Stimulated activated CD4-positive, alpha-beta T cell treated with anti-CD3 and anti-CD28 coated beads, Interleukin-1b, Interleukin-23, amount 100 ng/mL, for 48 hours (primary cell): ENCODE measurements at places on chromosomes 6 and 20.

DNA sequence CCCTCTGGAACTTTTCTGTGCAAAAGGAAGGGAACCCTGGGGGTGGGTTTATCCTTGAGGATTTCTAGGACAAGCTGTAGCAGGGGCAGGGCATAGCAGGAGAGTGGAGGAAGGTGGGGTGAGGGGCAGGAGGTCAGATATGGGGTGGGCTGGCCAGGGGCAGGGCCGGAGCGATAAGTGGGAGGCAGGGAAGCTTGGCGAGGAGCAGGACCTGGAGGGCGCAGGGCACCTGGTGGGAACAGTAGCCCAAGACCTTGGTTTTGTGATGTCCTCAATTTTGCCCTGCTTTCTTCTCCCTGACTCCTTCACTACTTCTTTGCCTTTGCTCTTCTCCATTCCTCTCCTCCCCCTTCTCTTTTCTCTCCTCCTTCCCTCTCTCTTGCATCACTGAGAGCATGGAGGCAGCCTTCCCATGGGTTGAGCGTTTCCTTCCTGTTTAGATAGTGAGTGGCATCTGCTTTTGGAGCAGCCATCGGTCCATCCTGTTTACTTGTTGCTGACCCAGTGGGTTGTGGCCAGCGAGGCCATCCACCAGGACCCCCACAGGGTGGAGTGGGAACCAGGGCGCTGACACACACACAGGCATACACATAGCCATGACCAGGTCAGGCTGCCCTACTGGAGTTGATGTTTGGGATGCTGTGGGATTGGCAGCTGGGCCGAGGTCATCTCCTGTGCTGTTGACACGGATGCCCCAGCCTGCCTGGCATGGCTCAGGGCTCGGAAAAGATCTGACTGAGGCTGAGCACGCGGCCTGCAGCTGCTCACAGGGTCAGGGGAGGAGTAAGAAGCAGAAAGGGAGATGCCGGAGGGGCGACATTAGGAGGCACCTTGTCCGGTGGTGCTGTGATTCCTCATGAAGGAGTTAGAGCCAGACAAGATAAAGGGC lies 121.0 kb upstream of the RNF24 start:
- no peak for DNase-seq

DNA sequence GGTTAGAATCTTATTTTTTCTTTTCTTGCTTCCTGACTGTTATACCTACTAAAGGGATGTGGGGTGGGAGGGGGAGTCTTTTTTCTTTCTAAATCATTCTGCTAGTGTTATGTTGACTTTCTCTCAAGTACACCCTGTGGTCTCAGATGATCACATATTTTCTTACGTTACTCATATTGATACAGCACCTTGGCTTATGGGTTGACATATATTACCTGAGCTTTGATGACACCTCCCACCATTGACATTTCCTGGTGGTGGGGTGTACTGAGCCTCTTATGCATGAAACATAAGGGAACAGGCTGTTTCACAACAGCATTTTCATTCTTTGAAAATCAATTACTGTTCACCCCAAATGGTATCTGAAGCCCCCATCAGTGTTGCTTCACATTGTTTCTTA lies 169.8 kb downstream of the MMS22L start:
- DNase-seq, result peak; percentile 42

DNA sequence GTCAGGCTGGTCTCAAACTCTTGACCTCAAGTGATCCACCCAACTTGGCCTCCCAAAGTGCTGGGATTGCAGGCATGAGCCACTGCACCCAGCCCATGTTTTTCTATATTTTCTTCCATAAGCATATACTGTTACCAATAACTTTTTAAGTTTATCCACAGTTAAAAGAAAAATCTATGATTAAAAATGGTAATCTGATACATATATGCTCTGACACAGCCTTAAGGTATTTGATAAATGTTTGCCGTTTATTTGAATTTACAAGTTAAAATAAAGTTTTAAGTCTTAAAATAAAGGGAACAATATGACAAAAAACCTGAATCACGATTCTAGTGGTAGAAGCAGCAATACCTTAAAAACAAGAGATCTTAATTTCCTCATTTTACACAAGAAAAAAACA lies 5.2 kb downstream of the STK38 start:
- no peak for DNase-seq

DNA sequence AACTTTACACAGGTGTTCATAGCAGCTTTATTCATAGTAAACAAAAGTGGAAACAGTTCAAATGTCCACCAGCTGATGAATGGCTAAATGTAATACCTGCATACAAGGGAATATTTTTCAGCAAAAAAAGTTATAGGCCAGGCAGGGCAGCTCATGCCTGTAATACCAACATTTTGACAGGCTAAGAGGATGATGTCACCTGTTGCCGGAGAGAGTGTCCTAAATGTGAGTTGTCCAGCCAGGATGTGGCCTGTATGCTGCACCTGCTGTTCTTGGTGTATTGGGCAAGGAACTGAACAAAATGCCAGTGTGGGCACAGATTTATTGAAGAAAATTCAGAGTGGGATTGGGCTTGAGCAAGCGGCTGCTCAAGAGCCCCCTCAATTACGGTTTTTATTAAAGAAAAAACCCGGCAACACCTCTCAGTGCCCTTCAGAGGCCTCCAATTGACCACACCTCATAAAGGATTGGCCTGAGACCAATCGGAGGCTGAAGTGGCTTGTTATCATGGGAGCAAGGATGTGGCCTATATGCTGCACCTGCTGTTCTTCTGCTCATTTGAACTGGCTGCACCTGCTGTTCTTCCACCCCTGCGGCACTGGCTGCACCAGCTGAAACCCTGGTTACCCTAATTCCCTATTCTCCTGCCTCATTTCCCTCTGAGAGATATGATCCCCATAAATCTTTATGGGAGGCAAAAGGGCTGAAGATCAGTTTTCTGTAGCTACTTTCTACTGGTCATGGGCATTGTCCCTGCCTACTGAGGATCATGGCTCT lies 164.3 kb upstream of the PROKR2 start:
- DNase-seq, result no peak

- DNase-seq, result no peak
Measured at GRCh38 chr20:58855506-58856389, 3.2 kb downstream of the GNAS start.
